Thoracic aorta (tissue), 2 donors: ENCODE measurements at places on chromosomes 3 and 15. TPM values are rescaled to one million over a fixed set of nuclear protein-coding genes. Genes with fewer than 3 reads are reported as not detected.

The SNX22 gene
- 0.28 TPM for total RNA-seq

DNA sequence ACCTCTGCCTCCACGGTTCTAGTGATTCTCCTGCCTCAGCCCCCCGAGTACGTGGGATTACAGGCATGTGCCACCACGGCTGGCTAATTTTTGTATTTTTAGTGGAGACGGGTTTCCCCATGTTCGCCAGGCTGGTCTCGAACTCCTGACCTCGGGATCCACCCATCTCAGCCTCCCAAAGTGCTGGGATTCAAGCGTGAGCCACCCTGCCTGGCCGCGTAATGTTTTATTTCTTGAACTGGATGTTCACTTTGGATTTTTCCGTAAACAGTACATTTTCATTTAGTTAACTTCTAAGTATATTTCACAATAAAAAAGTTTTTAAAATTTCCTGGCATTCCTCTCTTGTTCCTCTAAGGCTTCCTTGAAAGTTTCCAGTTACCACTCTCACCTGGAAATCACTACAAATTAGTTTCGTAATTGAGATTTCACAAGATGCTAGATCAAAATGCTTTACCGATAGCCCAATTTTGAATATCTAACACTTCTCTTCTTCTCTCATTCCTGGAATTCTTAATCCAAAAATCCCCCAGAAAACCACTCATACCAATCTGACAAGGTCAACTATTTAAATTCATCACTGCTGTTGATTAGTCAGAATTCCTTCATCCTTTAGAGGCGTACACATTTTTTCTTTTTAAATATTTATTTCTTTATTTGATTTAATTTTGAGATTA, 44.7 kb upstream of the INO80 start:
- H3K36me3 ChIP-seq = no peaks in the 10 kb centered on the region
- no peaks in the 10 kb centered on the region for H3K4me1 ChIP-seq
- no peak overlapping the region for H3K4me3 ChIP-seq
- H3K27ac ChIP-seq = no peak overlapping the region
- no peaks in the 10 kb centered on the region for H3K27me3 ChIP-seq
- DNase-seq = no peak

The MITF gene
- total RNA-seq = 12.3 TPM

The LXN gene
- 14.9 TPM for total RNA-seq

GRCh38 chr15:25877681-25878080, 14.6 kb upstream of the ATP10A start:
- no peak for DNase-seq
- no peaks in the 10 kb centered on the region for H3K27me3 ChIP-seq
- no peaks in the 10 kb centered on the region for H3K4me1 ChIP-seq
- H3K36me3 ChIP-seq = no peaks in the 10 kb centered on the region

DNA sequence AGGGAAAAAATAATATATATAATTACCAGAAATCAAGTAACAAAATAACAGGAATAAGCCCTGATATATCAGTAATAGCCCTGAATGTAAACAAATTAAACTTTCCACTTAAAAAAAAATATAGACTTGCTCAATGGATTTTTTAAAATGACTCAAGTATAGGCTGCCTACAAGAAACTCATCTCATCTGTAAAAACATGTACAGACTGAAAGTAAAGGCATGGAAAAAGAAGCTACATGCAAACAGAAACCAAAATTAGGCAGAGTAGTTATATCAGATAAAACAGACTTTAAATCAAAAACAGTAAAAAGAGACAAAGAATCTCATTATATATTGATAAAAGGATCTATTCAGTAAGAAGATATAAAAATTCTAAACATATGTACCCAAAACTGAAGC, 82.4 kb upstream of the STT3B start:
- DNase-seq = no peak
- no peaks in the 10 kb centered on the region for H3K4me1 ChIP-seq
- no peak overlapping the region for H3K27ac ChIP-seq
- H3K36me3 ChIP-seq = no peaks in the 10 kb centered on the region
- no peak overlapping the region for H3K4me3 ChIP-seq
- H3K27me3 ChIP-seq = no peaks in the 10 kb centered on the region

- no peak overlapping the region for H3K27ac ChIP-seq
- H3K4me1 ChIP-seq = no peaks in the 10 kb centered on the region
- no peaks in the 10 kb centered on the region for H3K36me3 ChIP-seq
- DNase-seq = no peak
- H3K4me3 ChIP-seq = no peak overlapping the region
Measured at GRCh38 chr3:97417-98258, 98.9 kb upstream of the CHL1 start.

GRCh38 chr3:143970773-143971358, 757 bp upstream of the DIPK2A start:
- H3K4me1 ChIP-seq = peaks cover 3% of the 10 kb centered on the region
- H3K27ac ChIP-seq = peak overlapping the region; percentile 97
- no peaks in the 10 kb centered on the region for H3K27me3 ChIP-seq
- no peaks in the 10 kb centered on the region for H3K36me3 ChIP-seq
- no peak for DNase-seq

DNA sequence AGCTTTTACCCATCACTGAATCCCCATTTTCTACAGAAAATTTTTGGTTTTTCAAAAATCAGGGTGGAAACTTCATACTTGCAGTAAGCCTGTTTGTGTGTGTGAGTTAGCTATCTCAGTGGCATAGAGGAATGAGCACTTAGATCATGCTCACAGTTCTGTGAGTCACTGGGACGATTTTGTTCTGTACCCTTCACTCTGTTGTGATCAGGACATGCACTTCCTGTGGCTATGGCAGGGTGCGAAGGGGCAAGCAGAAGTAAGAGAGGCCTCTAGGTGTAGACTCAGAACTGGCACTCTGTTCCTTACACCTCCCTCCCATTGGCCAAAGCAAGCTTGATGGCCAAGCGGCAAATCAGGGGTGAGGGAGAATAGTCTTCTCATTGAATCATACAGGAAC, 11.6 kb downstream of the NIPA2 start:
- DNase-seq = no peak
- no peaks in the 10 kb centered on the region for H3K27me3 ChIP-seq
- no peak overlapping the region for H3K4me3 ChIP-seq
- no peak overlapping the region for H3K27ac ChIP-seq
- H3K36me3 ChIP-seq = peaks cover 14% of the 10 kb centered on the region
- H3K4me1 ChIP-seq = no peaks in the 10 kb centered on the region

The SEC62 gene
- total RNA-seq = 27.3 TPM

The GPR176 gene
- total RNA-seq = 43.0 TPM

DNA sequence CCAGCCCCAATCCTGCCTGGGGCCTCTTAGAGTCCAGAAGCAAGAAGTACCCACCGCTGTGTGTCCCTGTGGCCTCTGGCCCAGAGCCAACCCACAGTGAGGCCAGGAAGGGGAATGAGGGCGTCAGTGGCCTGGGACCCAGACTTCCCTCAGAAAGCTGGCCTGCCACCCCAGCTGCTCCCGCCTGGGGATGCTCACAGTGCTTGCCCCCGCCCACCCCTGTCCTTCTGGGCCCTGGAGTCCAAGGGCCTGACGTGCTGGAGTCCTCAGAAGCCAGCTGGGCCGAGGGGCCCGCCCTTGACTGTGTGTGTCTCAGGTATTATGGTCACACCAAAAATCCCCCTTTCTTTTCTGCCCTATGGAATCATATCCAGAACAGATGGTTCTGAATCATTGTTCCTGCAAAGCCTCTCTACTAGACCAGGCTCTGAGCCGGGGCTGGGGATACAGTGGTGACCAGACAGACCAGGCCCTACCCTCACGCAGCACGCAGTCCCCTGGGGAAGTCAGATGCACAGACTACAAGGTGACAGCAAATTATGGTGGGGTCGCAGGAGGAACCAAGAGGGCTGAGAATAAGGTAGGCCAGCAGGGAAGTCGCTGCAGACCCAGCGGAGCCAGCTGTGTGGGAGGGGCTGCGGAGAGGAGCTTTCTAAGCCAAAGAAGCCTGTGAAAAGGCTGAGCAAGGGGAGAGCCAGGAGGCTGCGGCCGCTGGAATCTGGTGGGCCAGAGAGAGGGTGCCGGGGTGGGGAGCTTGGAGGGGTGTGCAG, 99.1 kb downstream of the VGLL4 start:
- H3K36me3 ChIP-seq = no peaks in the 10 kb centered on the region
- H3K4me3 ChIP-seq = no peak overlapping the region
- no peaks in the 10 kb centered on the region for H3K27me3 ChIP-seq
- H3K27ac ChIP-seq = peak overlapping the region; percentile 72

GRCh38 chr15:91140601-91141000, 40.5 kb downstream of the SV2B start:
- no peaks in the 10 kb centered on the region for H3K36me3 ChIP-seq
- H3K4me1 ChIP-seq = no peaks in the 10 kb centered on the region
- no peak for DNase-seq
- H3K27ac ChIP-seq = no peak overlapping the region
- H3K27me3 ChIP-seq = no peaks in the 10 kb centered on the region
- no peak overlapping the region for H3K4me3 ChIP-seq

The HIGD2B gene
- not detected for total RNA-seq

The ASB14 gene
- not detected for total RNA-seq
